Activated T-cell treated with anti-CD3 and anti-CD28 coated beads for 48 hours (primary cell): ENCODE measurements at places on chromosomes 5 and 9.

DNA sequence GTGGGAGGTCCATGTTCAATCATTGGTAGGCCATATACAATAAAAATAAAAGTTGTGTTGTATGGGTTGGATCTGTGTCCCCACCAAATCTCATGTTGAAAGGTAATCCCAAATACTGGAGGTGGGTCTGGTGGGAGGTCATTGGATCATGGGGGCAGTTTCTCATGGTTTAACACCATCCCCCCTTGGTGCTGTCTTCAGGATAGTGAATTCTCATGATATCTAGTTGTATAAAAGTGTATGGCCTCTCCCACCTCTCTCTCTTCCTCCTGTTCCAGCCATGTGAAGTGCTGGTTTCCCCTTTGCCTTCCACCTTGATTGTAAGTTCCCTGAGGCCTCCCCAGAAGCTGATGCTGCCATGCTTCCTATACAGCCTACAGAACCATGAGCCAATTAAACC is 15.1 kb downstream of the SPATA9 start:
- DNase-seq: no peak

DNA sequence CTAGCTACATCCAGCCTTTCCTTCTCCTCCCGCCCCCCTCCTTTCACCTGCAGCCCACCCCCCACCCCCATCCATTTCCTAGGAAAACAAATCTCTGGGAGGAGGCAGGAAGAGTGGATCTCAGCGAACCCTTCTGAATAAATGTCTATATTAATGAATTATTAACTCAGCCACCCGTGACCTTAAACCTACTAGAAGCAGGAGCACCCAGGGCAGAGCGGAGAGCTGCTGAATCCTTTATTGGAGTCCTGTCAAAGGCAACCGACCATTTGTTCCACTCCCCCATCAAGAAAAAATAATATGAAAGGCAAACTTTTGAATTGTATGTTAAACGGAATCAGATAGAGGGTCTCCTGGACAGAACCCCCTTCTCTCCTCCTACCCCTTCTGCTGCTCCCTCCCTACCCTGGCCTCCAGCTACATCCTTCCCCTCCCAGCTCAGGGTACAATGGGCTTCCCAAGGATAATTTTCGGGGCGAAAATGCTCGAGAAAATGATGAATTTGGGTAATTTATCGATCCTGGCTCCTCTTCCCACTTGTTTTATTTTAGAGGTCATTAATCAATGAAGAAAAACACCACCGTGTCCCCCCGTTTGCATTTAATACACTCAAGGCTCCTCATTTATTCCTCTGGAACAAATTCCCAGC is 3.3 kb upstream of the PRDM6 start:
- no peak for DNase-seq

DNA sequence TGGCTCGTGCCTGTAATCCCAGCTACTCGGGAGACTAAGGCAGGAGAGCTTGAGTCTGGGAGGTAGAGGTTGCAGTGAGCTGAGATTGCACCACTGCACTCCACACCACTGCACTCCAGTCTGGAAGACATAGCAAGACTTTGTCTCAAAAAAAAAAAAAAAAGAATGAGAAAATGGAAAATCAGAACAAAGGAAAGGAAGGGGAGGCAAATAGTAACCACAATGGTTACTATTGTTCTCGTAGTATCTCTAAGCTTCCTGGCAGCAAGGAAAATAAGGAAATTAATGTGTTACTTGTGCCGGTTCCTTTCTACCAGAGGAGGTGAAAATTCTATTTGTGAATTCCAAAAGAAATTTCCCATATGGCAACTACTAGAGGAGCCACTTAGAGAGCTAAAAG is 48.5 kb upstream of the BNC2 start:
- no peak for DNase-seq

GRCh38 chr5:1535646-1536045 is 11.9 kb upstream of the LPCAT1 start:
- no peak for DNase-seq

DNA sequence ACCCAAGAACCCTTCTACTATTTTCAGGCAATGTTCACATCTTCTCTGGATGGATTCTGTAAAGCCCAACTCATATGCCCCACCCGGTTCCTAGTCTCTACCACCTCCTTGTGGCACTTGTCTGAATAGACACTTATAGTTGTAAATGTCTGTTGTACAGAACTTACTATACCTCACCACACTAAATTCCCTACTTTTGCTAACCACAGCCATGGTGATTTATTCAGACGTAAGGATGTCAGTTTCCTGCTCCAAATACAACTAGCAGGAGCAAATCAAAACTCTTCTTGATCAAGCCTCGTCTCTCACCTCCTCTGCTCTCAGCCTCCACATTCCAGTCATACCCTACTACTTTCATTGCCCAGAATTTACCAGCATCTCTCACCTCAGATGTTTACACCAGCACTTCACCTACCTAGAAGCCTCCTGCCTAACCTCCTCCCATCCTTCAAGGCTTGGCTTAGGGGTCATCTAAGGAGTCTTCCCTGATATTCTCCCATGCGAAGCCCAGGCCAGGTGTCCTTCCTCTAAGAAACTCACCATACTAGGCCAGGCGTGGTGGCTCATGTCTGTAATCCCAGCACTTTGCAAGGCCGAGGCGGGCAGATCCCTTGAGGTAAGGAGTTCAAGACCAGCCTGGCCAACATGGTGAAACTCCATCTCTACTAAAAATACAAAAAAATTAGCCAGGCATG is 75.5 kb downstream of the MAPKAP1 start:
- no peak for DNase-seq
